Stimulated activated CD4-positive, alpha-beta T cell treated with anti-CD3 and anti-CD28 coated beads, Interleukin-4, amount 100 ng/mL, for 48 hours (primary cell): ENCODE measurements at places on chromosomes 12 and 14.

- DNase-seq, result no peak
Measured at GRCh38 chr12:13680916-13681315, 300.5 kb downstream of the GRIN2B start.

- DNase-seq, result no peak
Measured at GRCh38 chr12:581321-581720, 81.9 kb downstream of the NINJ2 start.

DNA sequence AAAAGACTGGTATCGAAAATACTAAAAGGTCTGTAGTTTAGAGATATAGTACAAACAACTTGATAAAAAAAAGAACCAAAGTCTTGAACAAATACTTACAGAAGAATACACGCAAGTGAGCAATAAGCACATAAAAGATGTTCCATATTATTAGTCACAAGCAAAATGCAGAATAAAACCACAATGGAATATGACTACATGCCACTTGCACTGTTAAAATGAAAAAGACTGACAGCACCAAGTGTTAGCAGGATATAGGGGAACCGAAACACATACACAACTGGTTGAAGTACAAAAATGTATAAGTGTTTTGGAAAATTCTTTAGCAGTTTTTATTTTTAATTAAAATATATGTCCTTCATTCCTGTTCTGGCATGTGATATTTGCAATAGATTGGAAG, 3.6 kb downstream of the CLEC2A start:
- DNase-seq, result no peak

- DNase-seq, result no peak
Measured at GRCh38 chr14:87896393-87897380, 96.3 kb downstream of the GALC start.

DNA sequence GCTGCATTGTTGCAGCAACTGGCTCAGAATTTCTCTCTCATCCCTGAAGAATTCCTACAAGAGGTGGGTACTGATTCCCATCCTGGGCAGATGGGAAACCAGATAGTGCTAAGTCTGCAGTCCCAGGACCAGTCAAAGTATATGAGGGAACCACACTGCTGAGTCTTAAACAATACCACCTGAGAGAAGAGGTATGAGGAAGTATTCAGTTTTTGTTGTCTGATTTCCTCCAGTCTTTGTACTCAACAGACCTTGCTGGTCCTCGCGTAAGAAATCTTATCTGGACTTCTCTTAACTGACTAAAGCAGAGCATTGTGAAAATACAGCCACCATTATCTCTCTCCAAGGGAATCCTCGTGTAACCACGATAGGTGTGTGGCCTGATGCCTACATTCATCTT, 3.6 kb upstream of the EDDM3A start:
- no peak for DNase-seq

- no peak for DNase-seq
Measured at GRCh38 chr12:105454688-105455087, 124.2 kb downstream of the C12orf75 start.

DNA sequence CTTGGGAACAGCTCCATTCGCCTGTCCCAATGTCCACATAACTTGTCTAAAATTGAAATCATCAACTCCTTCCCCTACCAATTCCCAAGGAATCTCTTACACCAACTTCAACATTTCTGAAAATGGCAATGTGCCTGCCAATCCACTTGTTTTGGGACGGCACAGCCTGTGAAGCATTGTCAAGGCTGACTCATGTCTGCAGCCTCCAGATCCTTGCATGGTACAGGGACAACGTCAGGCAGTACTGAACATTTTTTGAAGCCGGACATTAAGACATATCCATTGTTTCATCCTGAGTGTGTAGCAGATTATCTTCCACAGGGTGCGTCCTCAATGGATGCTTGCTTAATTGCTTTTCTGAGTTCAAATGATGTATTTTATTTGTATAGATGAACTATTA, 794.1 kb downstream of the BCL11B start:
- DNase-seq, result no peak

DNA sequence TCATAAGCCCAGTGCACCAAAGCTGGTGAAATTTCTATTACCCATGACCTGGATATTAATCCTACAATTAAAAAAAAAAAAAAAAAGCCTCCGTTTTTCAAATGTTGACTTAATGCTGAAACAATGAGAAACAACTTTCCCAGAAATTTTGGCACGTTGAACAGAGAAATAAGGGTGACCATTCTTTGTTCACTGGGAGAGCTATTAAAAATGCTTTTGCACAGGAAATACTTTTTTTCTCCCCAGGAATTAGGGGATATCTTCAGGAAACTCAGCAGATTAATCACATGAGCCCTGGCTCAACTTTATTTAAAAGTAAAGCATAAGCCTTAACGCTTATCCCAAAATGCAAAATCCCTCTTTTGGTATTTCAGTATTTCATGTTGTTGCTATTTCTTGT, 54.8 kb upstream of the FLRT2 start:
- DNase-seq, result no peak

DNA sequence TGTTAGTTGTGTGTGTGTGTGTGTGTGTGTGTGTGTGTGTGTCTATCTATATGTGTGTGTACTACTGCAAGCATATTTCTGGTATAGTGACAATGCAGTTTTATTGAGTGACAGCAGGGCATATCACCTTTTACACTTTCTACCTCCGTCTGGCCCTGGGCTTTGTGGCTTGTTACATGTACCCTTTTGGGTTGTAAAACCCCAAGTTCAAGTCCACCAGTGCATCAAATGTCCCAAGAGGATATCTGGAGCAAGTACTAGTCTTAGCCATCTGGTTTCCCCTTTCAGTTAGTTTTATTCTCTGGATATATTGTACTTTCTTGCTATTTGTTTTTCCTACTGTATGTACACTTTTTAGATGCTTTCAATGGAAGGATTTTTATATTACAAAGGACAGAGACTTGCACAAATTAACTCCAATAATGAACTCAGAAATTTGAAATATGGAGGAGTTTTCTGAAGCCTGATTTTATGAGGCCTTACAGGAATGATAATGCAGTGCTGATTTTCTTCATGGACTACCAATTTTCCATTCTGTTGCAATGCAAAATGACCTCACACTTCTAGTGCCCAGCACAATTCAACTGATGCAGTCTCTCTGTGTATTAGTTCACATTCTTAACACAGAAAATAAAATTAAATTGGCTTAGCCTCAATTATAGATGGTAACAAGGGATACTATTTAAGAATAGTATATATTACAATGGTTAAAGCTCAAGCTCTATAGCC, 29.1 kb downstream of the SLC16A7 start:
- DNase-seq, result no peak

- no peak for DNase-seq
Measured at GRCh38 chr14:47744155-47744554, 68.8 kb upstream of the MDGA2 start.

DNA sequence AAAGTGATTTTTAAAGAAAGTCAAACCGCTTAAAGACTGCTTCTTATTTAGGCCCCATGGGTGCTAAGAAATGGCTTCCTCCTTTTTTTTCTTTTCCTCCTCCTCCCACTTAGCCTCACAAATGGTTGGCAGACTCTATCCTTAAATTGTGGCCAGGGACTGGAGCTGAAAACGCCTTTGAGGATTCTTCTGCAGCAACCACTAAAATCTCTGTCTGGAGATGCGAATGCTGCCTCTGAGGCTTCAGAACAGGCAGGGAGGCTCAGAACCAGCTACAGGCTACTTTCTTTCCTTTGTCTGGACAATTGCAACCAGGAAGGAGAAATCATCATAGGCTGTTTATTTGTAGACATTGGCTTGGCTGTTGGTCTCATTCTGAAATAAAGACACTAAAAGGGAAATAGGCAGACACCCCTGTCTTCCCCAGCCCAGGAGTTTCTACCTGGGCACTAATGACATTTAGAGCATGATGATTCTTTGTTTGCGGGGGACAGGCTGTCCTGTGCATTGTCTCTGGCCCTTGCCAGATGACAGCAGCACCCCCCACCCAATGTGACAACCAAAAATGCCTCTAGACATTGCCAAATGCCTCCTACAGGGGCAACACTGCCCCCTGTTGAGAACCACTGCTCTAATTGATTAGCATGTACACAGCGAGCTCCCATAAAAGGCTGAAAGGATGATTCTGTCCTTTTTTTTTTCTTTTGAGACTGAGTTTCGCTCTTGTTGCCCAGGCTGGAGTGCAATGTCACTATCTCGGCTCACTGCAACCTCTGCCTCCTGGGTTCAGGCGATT, 50.3 kb downstream of the MAP1LC3B2 start:
- no peak for DNase-seq

DNA sequence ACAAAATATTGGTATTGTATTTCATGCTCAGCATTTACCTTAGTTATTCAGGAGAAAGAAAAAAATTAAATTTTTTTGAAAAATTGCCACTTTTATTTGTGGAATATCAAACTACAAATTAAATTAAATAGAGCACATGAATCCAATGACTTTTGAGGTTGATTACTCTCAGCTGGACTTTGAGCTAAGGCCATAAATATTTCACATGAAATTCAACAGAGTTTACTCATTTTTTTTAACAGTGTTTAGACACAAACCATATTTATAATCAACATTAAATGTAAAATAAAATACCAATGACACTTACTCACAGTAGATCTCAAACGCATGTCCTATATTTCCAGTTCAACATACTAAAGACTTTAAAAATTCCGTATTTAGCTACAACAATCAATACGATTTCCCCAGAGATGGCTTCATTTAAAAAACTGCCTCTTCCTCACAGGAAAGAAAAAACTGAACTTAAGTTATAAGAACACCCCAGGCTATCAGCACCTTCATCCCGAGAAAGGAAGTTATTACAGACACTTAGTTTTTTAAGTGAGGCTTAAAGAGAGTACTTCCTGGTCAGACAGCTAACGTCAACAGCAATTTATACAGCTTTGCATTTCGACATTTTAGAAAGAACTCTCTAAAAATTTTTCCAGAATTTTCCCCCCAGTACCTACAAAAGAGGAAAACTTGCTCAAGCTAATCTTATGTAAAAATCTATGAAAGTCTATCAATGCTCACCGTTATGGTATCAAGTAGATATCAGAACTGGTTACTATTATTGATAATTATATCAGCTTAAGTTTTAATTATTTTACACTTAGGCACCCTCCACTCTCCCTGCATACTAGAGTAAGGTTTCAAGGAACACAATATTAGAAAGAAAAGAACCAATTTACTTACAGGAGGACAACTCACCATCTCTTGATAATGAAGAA, 13.8 kb downstream of the TAOK3 start:
- no peak for DNase-seq

- DNase-seq, result no peak
Measured at GRCh38 chr14:75079521-75079920, 10.1 kb downstream of the ZC2HC1C start.

GRCh38 chr12:25755971-25756260, 202.6 kb upstream of the RASSF8 start:
- DNase-seq, result no peak

- DNase-seq, result no peak
Measured at GRCh38 chr12:59185295-59185694, 265.0 kb upstream of the LRIG3 start.

DNA sequence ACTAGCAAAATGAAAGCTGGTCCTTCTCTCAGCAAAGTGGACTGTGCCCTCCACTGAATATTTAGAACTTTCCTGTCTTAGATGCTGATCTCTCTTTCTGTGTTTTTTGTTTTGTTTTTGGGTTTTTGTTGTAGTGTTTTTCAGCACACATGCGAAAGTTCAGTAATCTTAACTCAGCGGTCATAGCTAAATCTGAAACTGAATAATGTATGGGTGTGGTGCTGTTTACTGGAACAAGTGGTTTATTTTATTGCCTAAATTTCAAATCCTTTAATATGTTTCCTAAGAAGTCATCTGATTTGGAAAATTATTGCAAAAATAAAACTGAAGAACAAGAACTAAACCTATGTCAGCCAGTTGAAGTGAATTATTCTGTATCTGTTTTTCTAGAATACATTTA, 116.0 kb upstream of the LRIG3 start:
- DNase-seq, result no peak

DNA sequence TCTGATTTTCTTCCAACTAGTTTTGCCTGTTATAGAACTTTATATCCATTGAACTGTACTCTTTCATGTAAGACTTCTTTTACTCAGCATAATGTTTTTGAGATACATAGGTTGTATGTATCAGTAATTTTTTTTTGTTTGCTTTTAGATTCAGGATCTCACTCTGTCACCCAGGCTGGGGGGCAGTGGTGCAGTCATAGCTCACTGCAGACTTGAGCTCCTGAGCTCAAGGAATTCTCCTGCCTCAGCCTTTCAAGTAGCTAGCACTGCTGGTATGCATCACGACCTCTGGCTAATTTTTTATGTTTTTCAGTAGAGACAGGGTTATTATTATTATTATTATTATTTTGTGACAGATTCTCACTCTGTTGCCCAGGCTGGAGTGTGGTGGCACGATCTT, 65.0 kb upstream of the DDHD1 start:
- DNase-seq, result no peak

- no peak for DNase-seq
Measured at GRCh38 chr14:36553656-36554260, 28.7 kb downstream of the NKX2-8 start.

GRCh38 chr12:96749999-96750398, 157.1 kb upstream of the NEDD1 start:
- no peak for DNase-seq

- DNase-seq, result no peak
Measured at GRCh38 chr14:100402631-100403030, 79.5 kb downstream of the SLC25A47 start.

GRCh38 chr12:15534322-15534721, 212.0 kb downstream of the PTPRO start:
- DNase-seq, result no peak

DNA sequence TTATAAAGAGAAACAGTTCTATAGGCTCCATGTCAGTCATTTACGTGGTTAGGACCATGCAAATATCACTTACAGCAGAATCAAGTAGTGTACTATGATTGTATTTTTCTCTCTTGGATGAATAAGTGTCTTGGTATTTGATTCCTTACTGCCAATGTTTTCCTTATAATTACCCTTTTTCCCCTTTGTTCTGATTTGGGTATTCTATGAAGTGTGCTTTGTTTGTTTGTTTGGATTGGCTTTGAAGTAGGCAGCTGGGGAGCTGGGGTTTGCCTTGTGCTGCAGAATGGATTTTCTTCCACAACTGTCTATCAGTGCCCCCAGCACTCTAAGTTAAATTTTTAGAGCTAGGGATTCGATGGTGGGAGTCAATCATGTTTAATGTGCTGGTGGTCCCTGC, 12.4 kb downstream of the TMEM120B start:
- no peak for DNase-seq
